ENCODE measurements at places on chromosomes 1 and 21. TPM values are rescaled to one million over a fixed set of nuclear protein-coding genes. Genes with fewer than 3 reads are reported as not detected.

GRCh38 chr1:61807606-61808140, 65.4 kb downstream of the PATJ start:
- peaks cover 21% of the 10 kb centered on the region for H3K36me3 ChIP-seq
- H3K27me3 ChIP-seq: no peaks in the 10 kb centered on the region
- no peaks in the 10 kb centered on the region for H3K4me1 ChIP-seq
- DNase-seq: no peak

GRCh38 chr1:193299038-193299437, 112.6 kb upstream of the B3GALT2 start:
- DNase-seq: no peak
- no peak overlapping the region for H3K4me3 ChIP-seq
- peaks cover 5% of the 10 kb centered on the region for H3K4me1 ChIP-seq

DNA sequence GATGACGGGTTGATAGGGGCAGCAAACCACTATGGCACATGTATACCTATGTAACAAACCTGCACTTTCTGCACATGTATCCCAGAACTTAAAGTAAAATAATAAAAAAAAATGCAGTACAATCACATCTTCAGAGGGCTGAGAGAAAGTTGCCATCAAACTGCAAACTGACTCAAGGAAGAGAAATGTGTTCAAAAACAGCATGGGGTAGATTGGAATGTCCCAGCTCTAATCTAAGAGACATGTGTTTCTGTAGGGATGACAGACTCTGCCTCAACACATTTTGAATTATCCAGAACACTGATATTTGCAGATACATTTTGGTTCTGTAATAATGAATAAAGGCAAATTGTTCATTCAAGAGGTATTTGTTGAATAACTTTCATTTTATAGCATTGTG, 171.2 kb upstream of the RUNX1 start:
- DNase-seq: no peak
- H3K27ac ChIP-seq: no peak overlapping the region
- no peak overlapping the region for H3K4me3 ChIP-seq

The KRTAP13-2 gene
- total RNA-seq: not detected

The TRIM67 gene
- 0.05 TPM for total RNA-seq
